ENCODE measurements at places on chromosomes 2 and 18.

DNA sequence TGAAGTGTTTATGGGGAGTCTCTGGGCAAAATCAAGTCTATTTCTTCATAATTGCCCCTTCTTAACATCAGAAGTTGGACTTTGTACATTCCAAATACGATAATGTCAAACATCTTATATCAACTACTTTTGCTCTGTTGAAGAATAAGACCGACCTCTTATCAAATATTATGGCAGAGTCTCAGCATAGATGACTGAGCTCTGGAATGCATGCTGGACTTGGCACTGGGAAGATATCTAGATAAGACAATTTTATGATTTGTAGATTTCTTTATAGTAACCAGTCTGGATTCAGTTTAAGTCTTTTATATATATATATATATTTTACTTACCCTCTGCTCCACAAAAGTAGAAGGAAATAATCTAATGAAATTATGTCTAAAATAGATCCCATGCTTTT lies 8.2 kb downstream of the APLF start:
- DNase-seq, result no peak

DNA sequence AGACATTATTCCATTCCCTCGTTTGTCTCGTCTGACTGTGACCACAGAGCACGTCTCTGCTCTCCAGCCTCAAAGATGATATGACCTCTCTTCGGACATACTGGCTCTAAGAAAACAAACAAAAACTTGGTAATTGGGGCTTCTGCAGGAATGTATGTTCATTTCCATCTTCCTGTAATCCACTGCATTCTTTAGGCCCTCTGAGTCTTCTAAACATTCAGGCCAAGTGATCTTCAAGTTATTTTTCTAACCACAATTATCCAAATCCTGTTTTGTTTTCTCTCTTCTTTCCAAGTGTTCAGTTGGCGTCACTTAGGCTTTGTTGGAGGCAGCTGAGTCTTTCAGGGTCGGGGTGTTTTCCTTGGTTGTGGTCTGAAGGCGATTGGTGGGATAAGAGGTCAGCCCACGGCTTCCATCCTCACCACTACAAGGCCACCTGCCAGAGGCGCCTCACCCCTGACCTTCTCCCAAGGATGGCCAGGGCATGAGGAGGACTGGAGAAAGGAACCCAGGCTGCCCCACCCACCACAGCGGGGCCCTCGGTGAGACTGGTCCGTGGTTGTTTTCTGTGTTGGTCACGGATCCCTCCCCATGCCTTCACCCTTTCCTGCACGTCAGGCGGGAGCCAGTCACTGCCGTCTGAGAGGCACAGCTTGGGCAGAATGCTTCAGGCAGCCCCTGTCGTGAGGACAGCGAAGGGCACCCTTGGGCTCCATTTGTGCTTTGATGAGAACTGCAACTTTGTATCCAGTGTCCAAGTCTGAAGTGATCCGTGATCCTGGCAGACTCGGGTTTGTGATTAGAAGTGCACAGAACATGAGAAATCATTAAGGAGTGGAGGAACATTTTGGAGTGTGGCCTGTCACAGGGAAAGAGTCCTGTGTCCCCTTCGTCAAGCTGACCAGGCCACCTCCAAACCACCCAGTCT lies 88.6 kb upstream of the FHL2 start:
- no peak for DNase-seq

DNA sequence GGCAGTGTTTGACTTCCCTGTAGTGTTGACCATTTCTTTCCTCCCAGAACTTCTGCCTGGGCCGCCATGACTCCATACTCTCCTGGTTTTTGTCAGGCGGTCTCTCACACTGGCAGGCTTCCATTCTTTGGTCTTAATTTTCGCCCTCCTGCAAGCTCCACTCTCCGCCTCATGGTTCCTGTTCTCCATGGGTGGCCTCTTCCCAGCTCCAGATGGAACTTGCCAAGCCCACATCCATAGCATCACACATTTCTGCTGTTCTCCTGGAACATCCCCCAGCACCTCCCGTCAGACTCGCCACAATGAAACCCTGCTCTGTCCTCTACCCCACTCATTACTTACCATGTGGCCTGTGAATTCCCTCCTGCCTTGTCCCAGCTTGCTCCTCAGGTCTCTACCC lies 896 bp upstream of the AFF3 start:
- no peak for DNase-seq

GRCh38 chr18:78974115-78974761 lies 5.4 kb upstream of the SALL3 start:
- DNase-seq, result no peak

- no peak for DNase-seq
Measured at GRCh38 chr2:165810418-165810817, 16.4 kb upstream of the GALNT3 start.

DNA sequence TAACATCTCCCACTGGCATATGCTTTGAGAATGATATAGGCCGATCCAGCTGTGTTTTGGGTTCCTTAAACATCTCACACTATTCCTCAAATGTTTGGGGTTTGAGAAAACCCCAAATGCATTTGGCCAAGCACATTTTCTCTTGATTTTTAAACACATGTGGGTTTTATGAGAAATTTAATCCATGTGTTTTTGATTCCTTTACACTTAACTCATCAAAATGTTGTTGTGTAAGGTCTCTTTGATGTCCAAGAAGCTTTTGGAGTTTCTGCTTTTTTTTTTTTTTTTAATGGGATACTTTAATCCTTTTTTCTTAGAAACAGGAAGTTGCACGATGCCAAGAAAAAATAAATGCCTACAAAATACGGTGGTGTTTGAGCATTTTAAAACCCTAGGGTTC lies 339.8 kb upstream of the TCF4 start:
- DNase-seq, result no peak

GRCh38 chr2:74226648-74227213 lies 28.3 kb downstream of the MTHFD2 start:
- no peak for DNase-seq

DNA sequence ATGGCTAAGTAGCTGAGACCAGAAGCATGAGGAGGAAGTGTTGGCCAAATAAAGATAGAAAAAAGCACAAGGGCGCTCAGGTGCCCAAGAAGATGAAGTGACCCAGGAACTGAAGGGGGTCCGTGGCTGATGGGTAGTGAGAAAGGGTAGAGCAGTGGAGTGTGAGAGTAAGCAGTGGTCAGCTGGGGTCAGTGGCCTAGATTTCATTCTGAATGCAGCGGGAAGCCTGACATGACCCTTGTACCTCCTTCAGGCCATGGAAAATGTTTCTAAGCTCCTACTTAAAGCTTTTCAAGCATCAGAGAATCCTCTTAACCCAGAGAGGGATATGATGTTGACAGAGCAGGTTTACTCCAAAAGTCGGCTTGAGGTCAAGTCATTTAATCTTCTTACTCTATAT lies 89.0 kb upstream of the UNC80 start:
- DNase-seq, result no peak

DNA sequence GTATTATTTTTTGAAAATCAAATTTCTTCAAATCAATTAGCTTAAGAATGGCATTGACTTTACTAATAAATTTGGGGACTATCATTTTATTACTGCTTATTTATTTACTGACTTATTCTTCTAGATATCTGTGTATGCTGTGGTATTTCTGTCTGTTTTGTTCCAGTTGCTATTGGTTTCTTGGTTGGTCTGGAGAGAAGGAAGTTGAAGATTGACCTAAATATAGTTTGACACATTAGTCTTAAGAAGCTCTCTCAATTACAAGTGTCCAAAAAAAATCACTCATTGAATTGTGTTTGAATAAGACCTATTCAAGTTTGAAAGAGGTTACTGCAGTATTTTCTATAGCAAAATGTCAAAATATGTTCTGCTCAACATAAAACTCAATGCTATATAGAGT lies 153.3 kb upstream of the KYNU start:
- no peak for DNase-seq

- DNase-seq, result no peak
Measured at GRCh38 chr2:112198780-112199179, 56.1 kb downstream of the ZC3H8 start.

DNA sequence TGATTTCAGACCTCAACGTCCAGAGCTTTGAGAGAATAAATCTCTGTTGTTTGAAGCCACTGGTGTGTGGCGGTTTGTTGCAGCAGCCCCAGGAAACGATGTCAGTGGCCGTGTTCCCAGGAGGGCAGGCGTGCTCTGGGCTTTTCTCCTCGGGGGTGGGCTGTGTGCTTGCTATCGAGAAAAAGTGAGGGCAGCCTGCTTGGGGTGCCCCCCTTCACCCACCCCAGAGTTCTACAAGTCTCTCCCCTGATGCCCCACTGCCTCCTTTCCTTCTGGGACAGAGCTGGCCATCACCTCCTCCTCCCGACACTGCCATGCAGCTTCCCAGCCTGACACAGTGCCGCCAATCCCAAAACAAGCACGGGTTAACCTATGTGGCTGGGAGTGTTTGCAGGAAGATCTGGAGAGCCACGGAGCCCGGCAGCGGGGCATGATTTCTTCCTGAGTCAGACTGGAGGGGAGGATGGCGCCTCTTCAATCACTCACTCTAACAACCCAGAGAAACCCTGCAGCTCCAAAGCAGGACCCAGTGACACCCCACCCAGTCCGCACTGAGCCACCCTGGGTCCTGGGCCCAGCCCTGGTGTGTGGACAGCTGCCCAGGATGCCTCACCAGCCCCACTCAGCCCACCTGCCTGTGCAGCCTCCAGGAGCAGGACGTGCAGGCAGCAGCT lies 213.7 kb upstream of the RAB6C start:
- no peak for DNase-seq

GRCh38 chr2:67712484-67712883 lies 315.4 kb downstream of the ETAA1 start:
- no peak for DNase-seq

- DNase-seq, result no peak
Measured at GRCh38 chr2:5521461-5521860, 170.7 kb upstream of the SOX11 start.

GRCh38 chr2:14998546-14998945 lies 366.0 kb downstream of the LRATD1 start:
- no peak for DNase-seq

DNA sequence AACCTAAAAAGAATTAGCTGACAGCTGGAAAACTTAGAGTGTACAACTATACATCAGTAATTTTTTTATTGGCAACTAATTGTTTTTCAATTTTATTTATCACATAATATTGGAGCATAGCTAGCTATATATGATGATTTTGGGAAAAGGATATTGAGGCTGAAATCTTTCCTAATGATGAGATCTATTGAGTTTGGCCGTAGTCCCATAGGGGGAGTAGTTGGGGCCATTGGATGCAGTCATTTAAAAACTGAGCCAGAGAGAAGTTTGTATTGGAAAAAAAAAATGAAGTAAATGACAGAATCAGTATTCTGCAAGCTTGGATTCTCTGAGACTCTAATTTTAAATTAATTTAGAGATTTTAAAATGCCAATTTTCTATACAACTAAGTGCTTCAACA lies 179.8 kb downstream of the LTBP1 start:
- DNase-seq, result no peak

DNA sequence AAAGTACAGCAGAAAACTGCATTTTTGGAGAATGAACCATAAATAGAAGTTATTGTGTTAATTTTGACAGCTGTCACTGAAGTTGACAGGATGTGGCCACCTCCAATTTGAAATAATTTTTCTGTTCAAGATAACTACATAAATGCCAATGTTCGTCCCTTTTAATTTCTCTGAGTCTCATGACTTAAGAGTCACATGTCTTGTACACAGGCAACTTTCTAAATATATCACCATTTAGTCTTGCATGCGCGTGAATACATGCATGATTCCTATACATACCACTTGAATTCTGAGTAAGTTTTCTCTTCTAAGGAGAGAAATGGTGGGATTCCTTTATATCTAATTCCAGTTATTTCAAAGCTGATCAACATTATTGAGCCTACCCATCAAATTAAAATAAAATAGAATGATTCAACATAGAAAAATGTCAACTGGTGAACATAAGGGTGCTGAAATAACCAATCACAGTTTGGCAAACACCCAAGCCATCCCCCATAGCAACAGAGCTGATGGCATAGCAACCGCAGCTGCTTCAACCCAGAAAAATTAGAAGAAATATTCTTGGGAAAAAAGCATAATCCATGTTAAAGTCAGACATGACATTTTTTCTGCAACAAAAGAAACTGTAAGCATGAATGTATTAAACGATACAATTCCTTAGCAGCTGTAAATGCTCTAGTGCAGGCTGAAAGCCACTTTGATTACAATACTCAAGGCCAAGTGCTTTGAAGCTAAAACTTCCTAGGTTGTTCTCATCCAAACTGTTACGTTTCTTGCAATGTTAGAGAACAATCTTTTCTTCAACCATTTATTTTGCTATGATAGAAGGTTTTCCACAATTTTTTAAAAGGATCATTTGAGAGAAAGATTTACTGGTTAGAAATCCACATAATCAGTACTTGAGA lies 282.7 kb downstream of the DLGAP1 start:
- DNase-seq, result no peak

GRCh38 chr2:236915186-236915585 lies 170.5 kb upstream of the COPS8 start:
- DNase-seq, result no peak

GRCh38 chr2:129798626-129799025 lies 180.8 kb upstream of the RAB6C start:
- no peak for DNase-seq

GRCh38 chr18:76564117-76564516 lies 69.1 kb upstream of the ZNF516 start:
- no peak for DNase-seq

DNA sequence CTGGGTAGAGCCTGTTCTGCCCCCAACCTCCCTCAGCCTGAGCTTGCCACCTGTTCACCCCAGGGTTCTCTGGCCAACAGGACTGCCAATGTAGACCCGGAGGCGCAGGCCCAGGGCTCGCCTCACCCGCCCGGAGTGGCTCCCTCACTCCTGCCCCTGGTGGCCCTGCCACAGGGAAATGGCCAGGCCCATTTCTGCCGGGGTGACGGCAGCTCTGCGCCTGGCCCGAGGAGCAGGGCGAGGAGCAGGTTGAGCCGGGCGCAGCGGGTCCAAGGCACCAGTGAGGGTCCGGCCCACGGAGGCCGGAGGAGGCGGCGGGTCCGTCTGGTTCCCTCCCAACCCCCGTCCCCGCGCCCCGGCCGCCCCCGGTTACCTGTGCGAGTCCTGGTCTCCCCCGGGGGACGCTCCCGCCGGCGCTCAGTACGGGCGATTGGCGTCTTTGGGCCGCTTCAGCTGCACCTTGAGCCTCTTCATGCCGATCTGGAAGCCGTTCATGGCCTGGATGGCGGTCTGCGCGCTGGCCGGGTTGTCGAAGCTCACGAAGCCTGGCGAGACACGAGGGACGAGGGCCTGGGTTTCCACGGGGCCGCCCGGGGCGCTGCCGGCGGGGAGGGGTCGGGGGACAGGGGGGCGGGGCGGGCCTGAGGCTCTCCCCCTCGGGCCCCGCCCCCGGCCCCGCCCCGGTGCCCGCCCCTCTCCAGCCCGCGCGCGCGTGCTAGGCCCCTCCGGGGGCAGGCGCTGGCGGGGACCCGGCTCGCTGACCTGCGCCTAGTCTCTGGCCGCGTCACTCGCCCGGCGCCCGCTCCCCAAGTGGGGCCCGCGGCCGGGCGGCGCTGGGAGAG lies 312.0 kb downstream of the CELF4 start:
- no peak for DNase-seq

- no peak for DNase-seq
Measured at GRCh38 chr18:39587586-39587985, 2022.0 kb upstream of the CELF4 start.

- no peak for DNase-seq
Measured at GRCh38 chr2:26850505-26850904, 2.6 kb downstream of the DPYSL5 start.
